ENCODE measurements at places on chromosomes 4 and X.

DNA sequence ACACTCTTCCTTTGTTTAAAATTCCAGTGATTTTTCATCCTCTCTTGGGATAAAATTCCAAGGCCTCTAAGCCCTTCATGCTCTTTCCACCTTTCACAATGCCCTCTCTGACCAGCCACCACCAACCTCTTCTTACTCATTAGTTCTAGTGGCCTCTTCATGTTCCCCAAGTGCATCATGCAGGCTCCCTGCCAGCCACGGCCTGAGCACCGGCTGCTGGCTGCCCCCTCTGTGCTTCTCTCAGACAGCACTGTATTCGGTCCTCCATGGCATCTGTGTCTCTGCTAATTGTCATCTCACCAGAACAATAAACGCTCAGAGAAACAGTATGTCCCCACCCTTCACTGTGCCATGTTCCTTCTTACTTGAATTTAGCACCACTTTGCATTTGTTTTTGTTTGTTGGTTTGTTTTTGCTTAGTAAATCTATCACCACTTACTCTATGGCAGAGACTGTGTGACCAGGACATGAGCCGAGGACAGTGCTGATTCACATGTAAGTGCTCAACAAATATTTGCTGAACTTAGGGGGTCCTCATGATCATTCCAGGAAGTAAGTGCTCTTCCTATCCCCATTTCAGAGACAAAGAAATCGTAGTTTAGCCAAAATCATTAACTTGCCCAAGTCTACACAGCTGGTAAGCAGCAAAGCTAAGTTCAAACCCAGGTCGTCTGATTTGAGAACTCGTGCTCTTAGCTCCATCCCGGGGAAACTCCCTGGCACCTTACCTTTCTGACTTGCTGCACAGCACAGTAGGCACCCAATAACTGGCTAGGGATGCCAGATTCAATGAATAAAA is 77.1 kb upstream of the UCP1 start:
- no peak for DNase-seq

DNA sequence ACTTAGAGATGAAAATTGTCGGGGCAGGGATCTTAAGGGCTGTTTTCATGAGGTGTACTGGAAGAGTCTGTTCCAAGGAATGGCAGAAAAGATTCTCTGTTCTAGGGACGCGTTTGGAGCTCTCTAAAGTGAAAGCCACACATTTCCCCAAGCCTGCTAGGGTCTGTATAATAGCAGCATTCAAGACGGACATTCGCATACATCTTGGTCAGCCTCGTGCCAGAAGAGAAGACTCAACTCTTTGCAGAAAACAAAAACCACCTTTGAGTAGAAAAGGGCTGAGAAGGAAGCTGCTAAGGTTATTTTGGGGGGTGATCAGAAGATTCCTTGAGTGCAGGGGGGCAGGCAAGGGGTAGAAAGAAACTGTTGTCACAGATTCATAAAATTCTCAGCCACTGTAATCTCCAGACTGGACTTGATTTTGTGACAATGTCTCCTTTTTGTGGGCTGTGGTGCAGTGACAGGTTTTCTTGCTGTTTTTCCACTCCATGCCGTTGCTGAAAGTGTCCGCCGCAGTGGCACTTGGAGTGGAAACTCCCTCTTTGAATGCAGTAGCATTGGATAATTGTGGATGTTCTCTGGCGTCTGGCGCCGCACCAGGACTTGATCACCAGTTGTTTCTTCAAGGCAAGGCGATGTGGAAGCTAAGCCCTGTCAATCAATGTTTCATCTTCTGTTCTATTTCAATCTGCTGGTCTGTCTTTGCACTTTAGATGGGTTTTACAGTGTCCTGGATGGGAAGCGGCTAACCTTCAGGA is 2.9 kb downstream of the GYG2 start:
- DNase-seq, result no peak

GRCh38 chrX:1534301-1535168 is 2.5 kb downstream of the P2RY8 start:
- no peak for DNase-seq

GRCh38 chrX:25754399-25754798 is 383.7 kb upstream of the MAGEB18 start:
- no peak for DNase-seq

GRCh38 chr4:176188654-176189053 is 6.7 kb downstream of the SPATA4 start:
- no peak for DNase-seq

GRCh38 chrX:136450050-136450830 is 37.5 kb upstream of the BRS3 start:
- DNase-seq, result no peak

DNA sequence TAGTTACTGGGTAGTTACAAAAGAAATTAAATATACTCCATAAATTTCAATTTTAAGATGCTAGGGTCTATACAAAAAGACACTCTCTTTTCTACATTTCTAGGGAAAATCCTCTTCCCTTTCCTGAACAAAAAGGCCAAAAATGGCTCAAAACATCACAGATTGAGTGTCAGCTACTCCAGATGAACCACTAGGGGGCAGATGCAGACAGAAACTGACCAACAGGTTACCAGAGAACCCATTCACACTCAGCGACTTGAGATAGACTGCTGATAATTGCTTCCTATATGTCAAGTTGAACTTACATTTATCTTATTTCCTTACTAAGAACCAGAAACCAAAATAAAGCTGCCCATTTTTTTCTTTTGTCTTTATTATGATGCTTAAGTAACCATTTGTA is 83.4 kb upstream of the MID1IP1 start:
- DNase-seq, result no peak

- no peak for DNase-seq
These were observed 26.3 kb downstream of the POLA1 start for GRCh38 chrX:24720036-24720435.

DNA sequence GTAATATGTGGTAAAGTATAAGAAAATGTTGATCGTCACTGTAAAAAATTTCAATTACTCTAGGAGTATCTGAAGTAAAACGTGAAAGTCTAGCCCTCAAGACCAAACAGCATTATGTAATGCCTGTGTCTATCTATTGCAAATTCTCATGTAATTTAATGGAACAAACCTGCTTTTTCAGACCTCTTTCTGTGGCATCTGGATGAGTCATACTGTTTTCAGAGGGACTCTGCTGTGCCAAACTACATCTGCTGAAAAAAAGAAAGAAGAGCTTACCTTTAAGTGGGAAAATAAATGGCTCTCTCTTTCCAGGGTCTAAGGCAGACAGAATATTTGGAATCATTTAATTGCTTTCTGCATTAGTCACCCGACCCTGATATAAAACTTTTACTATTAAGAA is 89.8 kb upstream of the ARMCX2 start:
- no peak for DNase-seq

GRCh38 chrX:53594354-53594753 is 92.2 kb downstream of the HUWE1 start:
- DNase-seq, result no peak

DNA sequence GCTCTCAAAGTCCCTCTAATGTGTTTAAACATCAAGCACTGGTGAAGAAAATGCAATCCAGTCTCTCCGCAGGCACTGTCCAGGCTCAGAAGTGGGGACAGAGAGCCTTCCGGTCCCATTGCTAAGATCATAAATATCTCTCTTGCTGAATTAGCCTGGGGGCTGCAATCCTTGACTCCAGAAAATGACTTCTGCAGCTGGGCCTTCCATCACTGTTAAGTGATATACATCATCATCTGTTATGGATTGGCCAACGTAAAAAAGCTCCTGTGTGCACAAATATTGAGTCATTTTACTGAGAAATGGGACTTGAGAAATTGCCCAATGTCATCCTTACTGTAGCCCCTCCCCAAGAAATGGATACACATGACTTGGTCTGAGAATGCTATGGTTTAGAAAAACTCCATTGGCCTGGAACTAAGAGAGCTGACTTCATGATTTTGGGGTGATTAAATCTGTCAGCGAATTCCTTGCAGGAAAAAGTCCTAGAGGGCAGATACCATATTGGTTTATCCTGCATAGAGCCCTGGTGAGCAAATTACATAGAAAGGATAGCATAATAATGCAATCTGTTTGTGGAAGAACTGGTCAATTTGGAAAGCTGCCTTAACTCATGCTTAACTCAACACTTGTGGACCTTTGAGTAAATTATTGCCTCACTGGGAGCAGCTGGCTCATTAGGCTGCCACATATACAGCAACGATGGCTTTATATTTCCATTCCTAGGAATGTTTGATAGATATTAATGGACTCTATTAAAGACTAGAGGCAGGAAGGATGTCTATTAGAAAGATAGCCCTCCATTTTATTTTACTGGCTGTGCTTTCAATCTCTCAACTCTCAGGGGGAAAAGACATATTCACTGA is 346.1 kb downstream of the GBA3 start:
- no peak for DNase-seq

DNA sequence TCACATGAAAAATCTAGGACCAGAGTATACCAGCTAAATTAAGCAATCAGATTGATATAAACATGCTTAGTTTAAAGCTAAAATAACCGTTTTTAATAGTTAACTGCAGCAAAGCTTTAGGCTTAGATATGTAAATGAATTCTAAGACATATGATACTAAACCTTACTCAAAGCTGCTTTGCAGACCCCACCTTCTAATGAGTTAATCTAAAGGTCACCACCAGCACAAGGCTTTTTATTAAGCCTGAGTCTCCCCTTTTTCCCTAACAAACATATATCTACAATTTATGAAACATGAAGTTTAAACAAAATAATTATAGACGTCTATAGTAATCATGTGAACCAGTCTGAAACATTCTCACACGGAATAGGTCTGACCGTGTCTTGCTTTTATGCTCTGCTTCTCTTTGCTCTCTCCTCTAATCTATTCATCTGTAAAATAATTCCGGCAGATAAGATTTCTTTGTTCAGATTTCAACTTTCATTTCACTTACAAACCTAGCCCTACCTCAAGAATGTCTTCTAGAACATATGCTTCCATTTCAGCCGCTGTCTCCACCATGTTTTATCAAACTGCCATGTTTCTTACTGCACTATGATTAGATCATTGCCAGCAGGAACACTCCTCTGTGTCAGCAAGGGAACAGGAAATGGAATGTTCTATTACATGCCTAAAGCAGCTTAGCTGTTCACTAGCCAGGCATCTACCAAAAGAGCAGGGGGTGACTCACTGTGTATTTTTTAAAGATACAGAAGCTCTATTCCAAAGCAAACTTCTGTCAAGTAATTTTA is 35.9 kb downstream of the ANKRD17 start:
- DNase-seq, result peak; percentile 83

DNA sequence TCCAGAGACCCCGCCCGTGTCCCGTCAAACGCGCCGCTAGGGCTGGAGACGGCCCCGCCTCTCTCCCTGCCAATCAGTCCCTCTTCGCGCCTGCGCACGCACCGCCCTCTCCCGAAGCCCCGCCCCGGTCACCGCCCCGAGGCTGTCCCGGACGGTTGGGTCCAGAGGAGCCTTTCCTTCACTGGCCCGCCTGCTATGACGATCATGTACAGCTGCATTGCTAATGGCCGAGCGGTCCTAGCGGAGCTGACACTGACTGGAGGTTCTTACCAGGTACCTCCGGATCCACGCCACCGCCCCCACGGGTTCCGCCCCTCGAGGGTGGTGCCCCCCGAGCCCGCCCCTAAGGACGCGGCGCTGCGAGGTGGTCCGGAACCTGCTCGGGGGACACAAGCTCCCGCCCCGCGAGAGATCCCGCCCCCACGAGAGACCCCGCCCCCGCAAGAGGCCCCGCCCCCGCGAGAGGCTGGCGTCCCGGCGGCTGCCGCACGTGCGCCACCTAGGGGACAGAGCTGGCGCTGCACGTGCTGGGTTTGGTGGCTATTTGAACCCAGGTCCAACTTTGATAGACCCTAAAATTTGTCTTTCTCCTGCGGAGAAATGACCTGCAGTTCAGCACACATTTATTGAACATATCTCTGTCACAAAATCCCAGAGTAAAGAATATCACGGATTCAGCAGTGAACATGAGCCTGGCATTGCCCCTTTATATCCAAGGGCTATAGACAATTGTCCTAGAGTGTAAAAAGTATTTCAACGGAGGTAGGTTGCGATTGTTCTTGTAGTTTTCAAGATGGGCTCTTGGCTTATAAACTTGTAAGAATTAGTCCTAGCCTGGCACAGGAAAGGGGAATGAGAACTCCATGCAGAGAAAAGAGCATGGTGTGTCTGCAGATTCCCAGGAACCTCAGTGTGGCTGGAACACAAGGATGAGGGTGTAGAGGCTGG is 88.7 kb downstream of the HNRNPD start:
- DNase-seq, result peak; percentile 97

GRCh38 chr4:90127223-90127705 is at the start of gene CCSER1:
Gene CCSER1 (plus strand): TSS chr4:90127394.
- DNase-seq, result peak; percentile 86

GRCh38 chr4:37837446-37837845 is 11.0 kb downstream of the PGM2 start:
- no peak for DNase-seq
